ENCODE measurements at places on chromosomes 7 and 10.

DNA sequence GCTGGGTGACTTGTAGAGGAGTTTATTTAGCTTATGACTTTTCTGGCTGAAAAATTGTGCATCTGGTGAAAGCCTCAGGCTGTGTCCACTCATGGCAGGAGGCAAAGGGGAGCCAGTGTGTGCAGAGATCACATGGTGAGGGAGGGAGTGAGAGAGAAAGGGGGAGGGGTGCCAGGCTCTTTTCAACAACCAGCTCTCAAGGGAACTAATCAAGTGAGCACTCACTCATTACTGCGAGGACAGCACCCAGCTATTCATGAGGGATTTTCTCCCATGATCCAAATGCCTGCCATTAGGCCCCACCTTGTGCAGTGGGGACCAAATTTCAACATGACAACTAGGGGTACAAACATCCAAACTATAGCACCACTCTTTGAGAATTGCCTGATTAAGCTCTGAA lies 590.2 kb downstream of the MAGI2 start:
- no peak for DNase-seq

DNA sequence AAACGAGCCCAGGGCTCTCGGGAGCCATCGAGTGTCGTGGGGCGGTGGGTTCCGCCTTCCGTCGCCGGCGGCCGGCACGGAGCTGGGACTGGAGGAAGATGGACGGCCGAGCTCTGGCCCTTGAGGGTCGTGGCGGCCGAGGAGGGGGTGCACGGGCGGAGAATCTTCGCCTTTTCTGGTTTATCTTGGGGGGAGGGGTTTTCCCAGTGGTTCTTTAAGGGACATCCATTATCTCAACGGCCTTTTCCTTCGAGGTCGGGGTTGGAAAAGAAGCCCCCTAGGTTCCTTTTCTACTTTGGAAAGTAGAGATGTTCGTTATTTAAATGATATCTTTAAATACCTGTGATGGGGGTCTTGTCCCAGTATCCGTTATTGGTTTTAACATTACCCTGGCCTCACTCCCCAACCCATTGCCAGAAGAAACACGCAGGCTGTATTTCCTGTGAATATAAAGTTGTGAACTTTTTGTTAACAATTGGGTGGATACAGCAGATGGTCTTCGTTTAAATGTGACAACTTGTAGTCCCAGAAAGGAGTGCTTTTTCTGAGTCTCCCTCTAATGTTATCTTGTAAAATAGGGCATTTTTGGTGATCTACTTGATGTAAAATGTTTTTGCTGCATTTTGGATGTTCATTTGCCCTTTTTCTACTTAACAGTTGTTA lies 765 bp downstream of the CCAR1 start:
- DNase-seq: no peak

DNA sequence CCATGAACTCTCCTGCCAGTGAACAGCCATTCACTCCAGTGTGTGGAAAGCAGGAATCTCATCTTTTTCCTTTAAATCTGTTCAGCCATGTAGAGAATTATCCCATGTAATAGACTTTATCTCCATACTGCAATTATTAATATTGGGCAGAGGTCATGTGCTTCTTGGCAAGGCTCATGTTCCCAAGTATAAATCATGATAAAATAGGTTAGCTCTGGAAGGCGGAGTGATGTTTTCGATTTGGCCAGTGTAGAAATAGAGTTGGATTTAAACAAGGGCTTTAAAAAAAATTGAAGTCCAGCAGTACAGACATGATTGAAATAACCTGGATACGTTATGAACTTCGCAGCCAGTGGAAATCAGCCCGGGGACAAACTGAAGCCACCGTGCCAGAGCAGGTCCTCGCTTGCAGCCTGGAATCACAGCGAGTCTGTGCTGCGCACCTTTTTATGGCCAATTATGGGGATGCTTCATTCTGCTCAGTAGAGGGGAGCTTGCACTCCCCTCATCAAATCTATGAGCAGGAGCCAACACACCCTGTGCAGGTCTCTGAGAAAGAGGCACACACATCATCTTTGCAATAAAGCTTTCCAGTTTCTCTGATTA lies 654.0 kb upstream of the MKI67 start:
- no peak for DNase-seq

DNA sequence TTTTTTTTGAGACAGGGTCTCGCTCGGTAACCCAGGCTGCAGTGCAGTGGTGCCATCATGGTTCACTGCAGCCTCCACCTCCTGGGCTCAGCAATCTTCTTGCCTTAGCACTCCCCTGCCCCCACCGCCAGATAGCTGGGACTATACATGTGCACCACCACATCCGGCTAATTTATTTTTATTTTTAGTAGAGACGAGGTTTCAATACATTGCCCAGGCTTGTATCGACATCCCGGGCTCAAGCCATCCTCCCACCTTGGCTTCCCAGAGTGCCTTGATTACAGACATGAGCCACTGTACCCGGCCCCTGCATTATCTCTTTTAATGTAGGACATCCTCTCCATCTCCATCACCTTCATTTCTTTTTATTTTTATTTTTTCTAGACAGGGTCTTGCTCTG lies 213.3 kb downstream of the CUX1 start:
- DNase-seq: no peak

DNA sequence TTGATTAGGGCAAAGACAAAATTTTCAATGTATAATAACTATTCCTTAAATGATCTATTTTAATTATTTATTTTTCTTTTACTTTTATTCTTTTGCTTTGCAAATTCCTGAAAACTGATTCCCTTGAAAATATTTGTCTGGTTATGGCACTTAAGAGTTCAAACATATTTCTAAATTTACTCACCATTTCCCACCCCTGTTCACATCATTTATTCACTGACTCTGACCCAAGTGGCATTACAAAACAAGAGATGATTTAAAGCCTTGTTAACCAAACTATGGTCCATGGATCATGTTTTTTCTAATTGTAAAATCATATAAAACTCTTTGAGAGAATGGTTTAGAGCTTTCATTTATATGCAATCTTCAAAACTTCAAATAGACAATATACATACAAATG lies 1256.1 kb upstream of the LRRN3 start:
- DNase-seq: no peak

- no peak for DNase-seq
These were observed 79.3 kb downstream of the MKI67 start for GRCh38 chr10:128046953-128047290.

DNA sequence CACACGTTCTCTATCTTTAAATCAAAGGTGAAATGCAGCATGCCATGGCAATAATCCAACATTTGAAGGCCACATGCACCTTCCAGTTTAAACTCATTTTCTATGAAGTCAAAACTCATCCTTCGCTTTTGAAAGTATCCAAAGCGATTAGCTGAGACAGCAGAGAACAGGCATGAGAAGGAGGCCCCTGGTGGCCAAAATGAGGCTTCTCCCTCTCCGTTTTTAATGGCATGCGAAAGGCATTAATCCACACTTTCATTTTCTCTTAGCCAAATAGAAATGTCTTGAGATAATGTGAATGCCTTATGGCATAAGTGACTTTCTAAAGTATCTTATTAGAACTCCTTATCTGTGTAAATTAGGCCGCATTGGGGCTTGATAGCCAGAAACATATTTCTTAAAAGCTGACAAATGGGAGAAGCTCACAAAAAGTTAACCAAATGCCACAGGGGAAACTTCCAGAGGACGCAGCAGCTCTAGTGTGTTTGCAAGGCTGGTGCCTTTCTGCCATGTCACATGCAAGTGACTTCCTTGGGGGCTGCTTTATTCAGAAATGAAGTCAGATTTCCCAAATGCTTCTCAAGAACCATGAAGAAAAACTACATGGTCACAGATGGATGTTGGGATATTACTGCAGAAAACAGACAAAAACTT lies 1189.6 kb downstream of the SORCS1 start:
- DNase-seq: no peak

- no peak for DNase-seq
These were observed 41.5 kb upstream of the CXCL12 start for GRCh38 chr10:44426247-44427034.

DNA sequence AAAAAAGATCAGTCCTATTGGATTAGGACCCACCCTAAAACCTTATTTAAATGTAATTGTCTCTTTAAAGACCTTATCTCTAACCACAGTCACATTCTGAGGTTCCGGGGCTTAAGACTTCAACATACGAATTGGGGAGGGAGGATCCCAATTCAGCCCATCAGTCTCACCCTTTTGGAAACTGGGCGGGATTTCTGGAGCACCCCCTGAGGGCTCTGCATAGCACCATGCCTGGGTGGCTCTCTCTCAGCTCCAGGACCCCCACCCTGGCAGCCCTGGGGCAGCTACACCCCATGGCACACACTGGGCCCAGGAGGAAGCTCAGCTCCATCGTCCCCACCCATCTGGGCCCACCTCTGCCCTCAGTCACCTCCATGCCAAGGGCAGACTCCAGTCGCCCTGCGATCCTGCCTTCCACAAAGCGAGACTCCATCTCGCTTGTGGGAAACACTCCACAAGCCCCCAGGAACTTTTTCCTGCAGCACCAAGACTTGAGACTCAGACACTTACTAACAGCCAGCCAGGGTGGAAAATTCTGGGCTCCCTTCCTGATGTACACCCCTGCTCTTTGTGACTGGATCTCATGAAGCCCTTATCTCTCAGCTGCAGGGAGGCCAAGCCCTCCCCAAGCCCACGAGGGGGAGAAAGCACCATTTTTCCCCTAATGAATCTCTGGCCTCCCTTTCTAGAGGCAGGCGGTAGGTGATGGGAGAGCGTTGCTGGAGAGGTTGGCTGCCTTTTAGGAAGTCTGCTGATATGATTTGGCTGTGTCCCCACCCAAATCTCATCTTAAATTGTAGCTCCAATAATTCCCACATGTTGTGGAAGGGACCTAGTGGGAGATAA lies 90.8 kb upstream of the KDM7A start:
- DNase-seq: no peak

DNA sequence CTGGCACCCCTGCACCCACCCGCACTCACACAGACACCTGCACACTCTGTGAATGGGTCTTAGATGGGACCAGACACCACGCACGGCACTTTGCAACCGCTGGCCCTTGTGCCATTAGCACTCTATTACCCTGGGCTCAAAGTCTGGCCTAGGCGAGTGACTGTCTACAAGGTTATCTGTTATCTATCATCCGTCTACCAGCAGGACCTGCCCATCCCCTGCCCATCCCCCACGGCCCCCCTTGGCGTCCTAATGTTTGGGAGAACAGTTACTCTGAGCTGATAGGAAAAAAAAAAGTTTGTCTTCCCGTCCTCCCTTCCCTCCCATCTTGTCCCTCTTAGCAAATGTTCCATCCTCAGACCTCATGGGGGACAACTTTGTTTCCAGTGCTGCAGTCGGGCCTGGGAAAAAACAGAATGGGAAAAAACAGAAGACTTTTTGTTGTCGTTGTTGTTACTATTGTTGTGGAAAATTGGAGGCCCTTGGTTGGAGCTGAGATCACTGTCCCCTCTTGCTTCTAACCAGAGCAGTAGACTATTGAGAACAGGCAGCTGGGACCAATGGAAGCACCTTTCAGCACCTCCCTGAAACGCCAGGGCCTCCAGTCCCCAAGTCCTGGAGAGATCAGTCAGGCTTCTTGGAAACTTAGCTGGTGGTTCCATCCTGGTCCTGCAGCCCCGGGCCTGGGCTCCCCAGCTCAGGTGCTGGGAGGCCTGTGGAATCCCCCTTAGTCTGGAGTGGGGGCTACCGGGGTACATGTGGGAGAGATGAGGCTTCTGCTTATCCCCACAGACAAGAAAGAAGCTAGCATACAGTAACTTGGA lies 12.2 kb downstream of the UNCX start:
- no peak for DNase-seq

GRCh38 chr10:13517675-13518074 lies 11.1 kb downstream of the BEND7 start:
- DNase-seq: no peak

GRCh38 chr10:102998399-102998907 lies 80.4 kb downstream of the CNNM2 start:
- DNase-seq: no peak

- no peak for DNase-seq
These were observed 83.3 kb downstream of the RNLS start for GRCh38 chr10:88499569-88500470.

- DNase-seq: no peak
These were observed 308.4 kb upstream of the KLF6 start for GRCh38 chr10:4093438-4093837.

- no peak for DNase-seq
These were observed 407.9 kb downstream of the KCNMA1 start for GRCh38 chr10:77229704-77230103.

- no peak for DNase-seq
These were observed 707.5 kb downstream of the LRMDA start for GRCh38 chr10:76138906-76139305.

GRCh38 chr7:336810-337566 lies 47.0 kb downstream of the FOXL3 start:
- DNase-seq: no peak

DNA sequence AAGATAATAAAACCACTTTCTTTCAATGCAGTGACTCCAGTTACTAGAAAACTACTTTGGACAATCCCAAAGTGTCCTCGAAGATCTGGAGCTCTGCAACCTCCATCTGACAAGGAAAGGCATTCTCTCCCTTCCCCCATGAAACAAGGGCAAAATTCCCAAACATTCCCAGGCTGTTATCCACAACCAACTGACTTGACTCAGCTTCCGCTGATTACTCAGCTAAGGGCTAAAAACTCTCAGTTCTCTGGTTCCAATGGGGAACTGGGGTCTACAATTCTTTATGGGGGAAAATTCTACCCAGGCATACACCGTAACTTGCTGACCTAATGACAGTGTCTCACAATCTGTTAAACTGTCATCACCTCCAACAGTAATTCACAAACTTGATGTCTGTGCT lies 48.4 kb downstream of the SFMBT2 start:
- DNase-seq: no peak

GRCh38 chr7:149788300-149788851 lies 15.0 kb upstream of the ZNF467 start:
- DNase-seq: no peak

GRCh38 chr10:95049919-95050318 lies 19.4 kb downstream of the CYP2C8 start:
- no peak for DNase-seq

DNA sequence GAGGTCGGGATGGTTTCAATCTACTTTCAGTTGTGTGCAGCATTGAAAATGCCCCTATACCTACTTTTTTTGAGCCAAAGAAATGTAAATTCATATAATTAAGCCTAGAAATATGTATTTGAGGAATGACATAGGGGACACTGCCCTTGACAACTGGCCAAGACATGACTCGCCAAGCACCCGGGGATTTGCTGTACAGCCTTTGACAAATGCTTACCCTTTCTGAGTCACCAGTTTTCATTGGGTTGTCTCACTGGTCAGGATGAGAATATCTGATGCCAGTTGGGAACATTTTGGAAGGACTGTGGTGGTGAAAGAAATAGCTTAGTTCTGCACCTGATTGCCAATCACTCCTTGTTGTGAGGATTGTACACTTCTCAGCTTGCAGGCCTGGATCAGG lies 166.8 kb upstream of the HABP2 start:
- no peak for DNase-seq

GRCh38 chr7:28151965-28152364 lies 28.6 kb downstream of the JAZF1 start:
- DNase-seq: no peak

- DNase-seq: no peak
These were observed 229.8 kb downstream of the KCND2 start for GRCh38 chr7:120502825-120503224.

DNA sequence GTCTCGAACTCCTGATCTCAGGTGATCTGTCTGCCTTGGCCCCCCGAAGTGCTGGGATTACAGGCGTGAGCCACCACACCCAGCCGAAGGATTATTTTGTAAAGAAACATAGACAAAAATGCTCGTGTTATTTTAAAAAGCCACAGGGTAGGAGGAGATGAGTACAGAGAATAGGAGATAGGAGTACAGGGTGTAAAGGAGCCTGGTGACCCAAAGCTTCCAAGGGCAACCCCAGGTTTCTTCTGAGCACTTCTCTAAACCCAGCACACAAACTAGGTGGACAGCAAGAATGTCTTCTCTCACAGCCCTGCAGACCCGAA lies 54.7 kb downstream of the ZNF467 start:
- DNase-seq: no peak

GRCh38 chr7:48419401-48419800 lies 248.1 kb downstream of the ABCA13 start:
- no peak for DNase-seq
